ENCODE measurements at places on chromosomes 4 and X.

DNA sequence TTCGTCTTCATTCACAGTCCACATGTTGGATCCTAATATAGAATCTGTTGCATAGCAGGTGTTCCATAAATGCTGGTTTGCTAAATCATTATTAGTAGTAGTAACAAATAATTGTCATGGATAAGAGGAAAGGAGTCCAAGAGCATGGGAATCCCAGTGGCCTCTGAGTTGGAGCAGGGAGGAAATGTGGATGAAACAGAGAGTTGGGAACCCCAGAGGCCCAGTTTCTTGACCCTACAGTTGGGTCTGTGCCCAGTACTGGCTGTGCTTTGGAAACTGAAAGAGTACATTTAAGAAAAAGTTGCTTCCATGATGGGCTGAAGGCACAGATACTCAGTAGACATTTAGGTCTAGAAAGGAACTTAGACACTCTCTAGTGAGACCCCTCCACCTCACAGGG is 149.4 kb upstream of the PSAPL1 start:
- DNase-seq, result no peak

- DNase-seq, result no peak
Observed at GRCh38 chr4:94519019-94519418, 67.3 kb downstream of the PDLIM5 start.

GRCh38 chr4:38782452-38783108 is at the start of gene TLR10:
Gene TLR10, minus strand, starts transcription at chr4:38782990. Its CDS starts 7,400 bp downstream, at chr4:38775590.
- peak; percentile 64 for DNase-seq

DNA sequence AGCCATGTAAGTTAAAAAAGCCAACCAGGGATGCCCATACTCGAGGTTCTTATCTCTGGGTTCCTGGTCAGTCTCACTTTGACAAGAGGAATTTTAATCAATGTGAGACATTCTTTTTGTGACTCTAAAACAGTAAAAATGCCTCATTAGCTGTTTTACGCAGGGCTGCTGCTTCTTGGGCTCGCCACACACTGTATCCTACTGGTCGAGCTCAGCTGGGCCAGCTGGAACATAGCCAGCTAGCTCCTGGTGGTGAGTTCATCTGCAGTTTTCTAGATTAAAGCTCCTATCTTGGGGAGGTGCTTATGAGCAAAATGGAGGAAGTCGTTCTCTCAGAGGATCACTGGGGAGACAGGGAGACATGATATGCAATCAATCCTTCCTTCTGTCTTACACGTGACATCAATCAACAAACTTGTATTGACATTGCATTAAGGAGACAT is 55.9 kb upstream of the LEF1 start:
- DNase-seq, result no peak

- no peak for DNase-seq
Observed at GRCh38 chr4:145061318-145061920, 36.6 kb downstream of the ANAPC10 start.

DNA sequence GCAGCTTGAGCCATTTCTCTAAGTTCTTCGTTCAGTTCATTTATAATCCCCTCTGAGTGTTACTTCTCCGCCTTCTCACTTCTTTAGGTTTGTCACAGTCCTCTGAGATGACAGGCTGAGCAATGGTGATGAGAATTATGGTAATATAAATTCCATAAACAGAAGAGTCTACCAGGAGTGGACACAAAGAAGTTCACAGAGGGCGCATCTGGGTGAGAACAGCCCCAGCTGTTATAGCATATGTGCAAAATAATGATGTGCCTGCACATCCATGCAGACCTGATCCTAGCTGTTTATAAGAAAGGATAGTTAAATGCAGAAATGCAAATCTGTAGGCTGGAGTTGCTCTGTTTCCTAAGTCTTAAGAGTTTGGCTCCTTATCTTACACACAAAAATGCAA is 377.5 kb downstream of the KCNIP4 start:
- no peak for DNase-seq

DNA sequence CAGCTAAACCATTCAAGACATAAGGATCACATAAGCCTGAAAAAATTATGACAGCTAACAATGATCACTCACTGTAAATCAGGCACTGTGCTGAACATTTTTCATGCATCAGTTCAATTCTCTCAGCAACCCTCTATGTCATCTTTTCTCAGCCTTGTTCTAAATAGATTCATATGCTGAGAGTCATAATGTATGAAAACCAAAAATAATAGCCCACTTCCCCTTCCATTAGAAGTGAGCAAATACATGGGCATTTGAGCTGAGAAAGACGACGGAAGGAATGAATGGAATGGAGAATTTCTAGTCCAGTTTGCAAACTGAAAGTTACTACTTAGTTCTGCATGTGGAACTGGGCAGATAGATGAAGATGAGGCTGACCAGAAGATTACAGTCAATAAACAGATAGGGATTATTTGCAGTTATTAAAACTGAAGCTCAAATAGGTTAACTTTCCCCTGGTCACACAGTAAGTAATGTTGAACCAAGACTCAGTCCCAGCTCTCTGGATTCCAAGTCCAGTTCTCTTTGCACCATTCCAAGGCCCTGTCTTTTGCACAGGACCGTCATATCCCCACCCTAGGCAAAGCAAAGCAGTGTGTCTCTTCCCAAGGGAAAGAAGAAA is 1.6 kb upstream of the SH3RF1 start:
- no peak for DNase-seq

DNA sequence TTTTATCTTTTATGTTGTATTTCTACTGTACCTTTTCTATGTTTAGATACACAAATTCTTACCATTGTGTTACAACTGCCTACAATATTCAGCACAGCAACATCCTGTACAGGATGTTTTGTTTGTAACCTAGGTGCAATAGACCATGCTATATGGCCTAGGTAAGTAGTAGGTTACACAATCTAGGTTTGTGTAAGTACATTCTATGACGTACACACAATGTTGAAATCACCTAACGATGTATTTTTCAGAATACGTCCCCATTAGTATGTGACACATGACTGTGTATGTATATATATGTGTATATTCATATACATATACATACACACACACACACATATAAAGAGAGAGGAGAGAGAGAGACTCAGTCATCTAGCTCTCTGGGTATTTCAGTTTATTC is 103.5 kb downstream of the CLNK start:
- no peak for DNase-seq

GRCh38 chr4:81030061-81030980 is at the start of gene BMP3:
Gene BMP3, plus strand, starts transcription at chr4:81030708. Its CDS starts 577 bp downstream, at chr4:81031285.
- peak; percentile 53 for DNase-seq

DNA sequence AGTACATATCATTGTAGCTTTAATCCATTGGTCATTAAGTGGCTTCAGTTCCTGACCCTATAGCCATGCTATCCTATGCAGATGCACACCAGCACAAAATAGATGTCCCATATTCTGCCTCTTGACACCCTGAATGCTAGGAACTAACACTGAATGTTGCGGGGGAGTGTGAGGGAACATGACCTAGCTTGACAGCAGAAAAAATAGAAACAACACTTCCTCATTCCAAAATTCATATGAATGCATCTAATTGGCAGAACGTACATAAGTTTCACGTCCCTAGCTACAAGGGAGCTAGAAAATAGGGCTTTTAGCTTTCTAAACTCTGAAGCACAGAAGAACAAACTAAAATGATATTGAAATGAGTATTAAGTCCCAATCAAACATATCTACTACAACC is 14.4 kb upstream of the DCAF8L1 start:
- DNase-seq, result no peak

GRCh38 chrX:19889582-19890342 is 2.4 kb upstream of the SH3KBP1 start:
- DNase-seq, result no peak

- DNase-seq, result no peak
Observed at GRCh38 chrX:41621222-41621723, 67.5 kb upstream of the GPR34 start.

DNA sequence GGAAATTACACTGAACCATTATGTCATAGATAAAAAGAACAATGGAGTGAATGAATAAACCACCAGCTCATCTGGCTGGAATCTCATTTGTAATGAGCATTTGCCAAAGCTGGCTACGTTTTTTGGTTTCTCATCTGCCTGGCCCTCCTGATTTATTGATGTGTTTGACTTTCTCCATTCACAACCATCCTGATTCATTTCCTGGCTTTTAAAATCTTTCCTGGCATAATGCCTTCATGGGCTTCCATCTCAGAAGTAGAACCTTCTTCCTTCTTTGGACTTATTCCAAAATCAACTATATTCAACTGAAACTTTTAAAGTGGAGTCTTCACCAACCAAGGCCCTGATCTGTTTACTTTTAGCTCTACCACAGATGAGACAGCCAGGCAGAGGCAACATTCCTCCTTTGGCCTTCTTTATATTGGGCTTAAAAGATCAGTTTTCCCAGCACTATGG is 36.0 kb upstream of the ARSJ start:
- no peak for DNase-seq

DNA sequence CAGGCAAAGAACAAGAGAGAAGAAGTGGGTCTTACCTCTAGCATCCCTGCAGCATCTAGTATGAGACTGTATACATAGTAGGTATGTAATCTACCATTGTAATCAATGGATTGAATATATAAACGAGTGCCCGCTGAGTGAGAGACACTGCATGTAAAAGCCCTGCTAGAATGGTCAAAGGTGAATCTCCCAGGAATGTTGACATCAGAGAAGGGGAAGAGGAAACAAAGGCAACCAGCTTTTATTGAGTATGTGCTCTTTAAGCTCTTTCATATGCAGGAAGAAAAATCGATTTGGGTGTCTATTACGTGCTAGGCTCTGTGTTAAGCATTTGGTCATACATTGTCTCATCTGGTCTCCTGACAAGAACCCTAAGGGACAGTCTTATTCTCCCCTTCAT is 91.9 kb upstream of the KLHL13 start:
- DNase-seq, result no peak

DNA sequence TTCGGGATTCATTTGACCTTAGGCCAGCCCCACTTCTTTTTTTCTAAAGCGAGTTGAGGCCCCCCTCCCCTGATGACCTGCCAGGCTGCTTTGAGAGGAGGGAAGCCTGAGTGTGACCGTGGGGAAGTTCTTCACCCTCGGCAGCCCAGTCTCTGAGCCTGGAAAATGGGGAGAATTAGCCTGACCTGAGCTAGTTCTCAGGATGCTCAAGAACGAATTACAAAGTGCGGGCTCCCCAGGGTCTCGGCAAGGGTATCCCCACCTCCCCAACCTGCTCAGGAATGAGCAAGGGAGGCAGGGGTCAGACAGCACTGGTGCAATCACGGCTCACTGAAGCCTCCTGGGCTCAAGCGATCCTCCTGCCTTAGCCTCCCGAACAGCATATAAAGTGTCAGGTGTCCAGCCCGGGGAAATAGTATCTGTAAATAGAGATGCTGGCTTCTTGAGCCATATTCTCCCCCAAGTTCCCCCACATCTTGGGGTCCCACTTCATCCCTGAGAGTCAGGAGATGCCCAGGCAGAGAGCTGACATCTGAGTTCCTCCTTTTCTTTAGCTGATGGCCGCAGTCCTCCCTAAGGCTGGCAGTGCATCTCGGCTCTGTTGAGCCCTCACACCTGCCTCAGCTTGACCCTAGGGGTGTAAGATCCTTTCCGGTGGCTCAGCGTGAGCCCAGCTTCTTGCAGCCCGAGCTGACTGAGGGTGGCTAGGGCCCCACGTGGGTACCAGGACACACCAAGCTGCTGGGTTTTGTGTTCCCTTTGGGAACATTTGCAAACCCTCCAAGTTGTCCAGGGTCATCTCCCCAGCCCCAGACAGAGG is 1.6 kb downstream of the DUSP9 start:
- no peak for DNase-seq

Data from colonic mucosa (tissue), 4 donors.